HCEC 1CT (cell line): ENCODE measurements at places on chromosomes 2 and 18.

- DNase-seq: no peak
Measured at GRCh38 chr2:192265751-192266150, 71.0 kb upstream of the TMEFF2 start.

DNA sequence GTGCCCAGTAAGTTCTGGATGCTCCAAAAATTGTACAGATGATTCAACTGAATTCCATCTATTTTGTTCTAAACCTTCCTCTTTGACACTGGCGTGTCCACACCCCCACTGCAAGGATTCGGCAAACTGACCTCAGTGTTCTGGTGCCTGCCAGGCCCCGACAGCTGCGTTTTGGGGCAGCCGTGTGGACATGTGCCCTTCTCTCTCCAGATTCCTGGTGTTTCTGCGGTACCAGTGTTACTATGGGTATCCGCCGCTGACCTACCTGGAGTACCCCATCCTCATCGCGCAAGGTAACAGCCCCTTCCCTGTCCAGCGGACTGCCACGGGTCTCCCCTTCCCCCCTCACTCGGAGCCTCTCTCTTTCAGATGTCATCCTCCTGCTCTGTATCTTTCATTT is 5.0 kb downstream of the SLC66A3 start:
- no peak for DNase-seq

DNA sequence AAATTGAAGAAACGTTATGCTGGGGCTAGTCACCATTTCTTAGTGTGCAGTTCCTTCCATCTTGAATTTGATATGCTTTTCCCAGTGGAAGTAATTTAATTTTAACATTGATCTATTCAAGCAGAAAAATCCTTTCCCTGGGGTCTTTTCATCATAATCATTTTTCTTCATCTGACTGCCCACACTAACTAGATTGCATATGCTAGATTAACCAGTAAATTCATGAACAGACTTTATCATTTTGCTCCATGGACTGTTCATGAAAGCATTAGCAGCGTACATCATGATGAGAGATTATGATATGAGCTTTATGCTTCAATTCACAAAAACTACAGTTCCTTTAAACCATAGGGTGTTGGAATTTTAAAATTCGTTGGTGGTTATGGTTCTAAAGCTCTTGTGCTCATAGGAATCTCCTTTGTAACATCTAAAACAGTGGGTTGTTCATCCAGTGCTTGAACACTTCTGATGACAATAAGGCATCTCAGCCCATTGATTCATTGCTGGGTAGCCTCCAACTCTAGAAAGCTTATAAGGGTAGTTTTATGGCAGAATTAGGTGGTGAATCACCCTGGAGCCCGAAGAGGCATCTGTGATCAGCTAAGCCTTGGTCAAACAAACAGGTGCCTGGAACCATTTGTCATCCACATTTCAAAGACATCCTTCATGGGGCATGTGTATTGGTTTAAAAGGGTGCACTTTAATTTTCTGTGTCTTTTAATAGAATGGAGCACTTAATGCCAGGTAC is 77.2 kb upstream of the NDUFV2 start:
- DNase-seq: peak; percentile 76

GRCh38 chr2:223086370-223086981 is 34.5 kb downstream of the KCNE4 start:
- no peak for DNase-seq

DNA sequence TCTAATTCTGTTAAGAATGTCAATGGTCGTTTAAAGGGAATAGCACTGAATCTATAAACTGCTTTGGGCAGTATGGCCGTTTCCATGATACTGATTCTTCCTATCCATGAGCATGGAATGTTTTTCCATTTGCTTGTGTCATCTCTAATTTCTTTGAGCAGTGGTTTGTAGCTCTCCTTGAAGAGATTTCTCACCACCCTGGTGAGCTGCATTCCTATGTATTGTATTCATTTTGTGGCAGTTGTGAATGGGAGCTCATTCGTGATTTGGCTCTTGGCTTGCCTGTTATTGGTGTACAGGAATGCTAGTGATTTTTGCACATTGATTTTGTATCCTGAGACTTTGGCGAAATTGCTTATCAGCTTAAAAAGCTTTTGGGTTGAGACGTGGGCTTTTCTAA is 38.3 kb upstream of the WDR75 start:
- peak; percentile 62 for DNase-seq

GRCh38 chr2:42931818-42932195 is 139.4 kb upstream of the HAAO start:
- DNase-seq: no peak

GRCh38 chr2:199455210-199455544 is 2.6 kb downstream of the SATB2 start:
- no peak for DNase-seq

- no peak for DNase-seq
Measured at GRCh38 chr2:203719456-203720410, 13.3 kb downstream of the CD28 start.

DNA sequence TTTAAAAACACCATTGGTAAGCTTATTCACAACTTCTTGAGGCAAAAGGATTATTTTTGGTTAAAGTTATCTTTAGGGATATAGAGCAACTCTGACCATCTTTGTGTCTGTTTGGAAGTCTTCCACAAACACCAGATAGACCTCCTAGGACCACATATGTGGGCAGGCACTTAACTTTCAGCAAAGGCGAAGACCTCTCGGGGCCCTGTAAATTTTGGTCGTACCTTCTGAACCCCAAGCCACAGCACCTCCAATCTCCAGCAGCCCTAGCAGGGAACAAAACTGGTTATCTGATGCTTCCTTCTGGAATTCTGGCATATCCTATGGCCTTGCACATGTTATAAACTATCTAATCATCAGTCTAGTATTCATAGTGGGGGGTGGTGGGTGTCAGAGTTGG is 114.8 kb downstream of the MBD5 start:
- DNase-seq: no peak
